Jurkat, Clone E6-1 (cell line): ENCODE measurements at places on chromosomes 4 and X.

DNA sequence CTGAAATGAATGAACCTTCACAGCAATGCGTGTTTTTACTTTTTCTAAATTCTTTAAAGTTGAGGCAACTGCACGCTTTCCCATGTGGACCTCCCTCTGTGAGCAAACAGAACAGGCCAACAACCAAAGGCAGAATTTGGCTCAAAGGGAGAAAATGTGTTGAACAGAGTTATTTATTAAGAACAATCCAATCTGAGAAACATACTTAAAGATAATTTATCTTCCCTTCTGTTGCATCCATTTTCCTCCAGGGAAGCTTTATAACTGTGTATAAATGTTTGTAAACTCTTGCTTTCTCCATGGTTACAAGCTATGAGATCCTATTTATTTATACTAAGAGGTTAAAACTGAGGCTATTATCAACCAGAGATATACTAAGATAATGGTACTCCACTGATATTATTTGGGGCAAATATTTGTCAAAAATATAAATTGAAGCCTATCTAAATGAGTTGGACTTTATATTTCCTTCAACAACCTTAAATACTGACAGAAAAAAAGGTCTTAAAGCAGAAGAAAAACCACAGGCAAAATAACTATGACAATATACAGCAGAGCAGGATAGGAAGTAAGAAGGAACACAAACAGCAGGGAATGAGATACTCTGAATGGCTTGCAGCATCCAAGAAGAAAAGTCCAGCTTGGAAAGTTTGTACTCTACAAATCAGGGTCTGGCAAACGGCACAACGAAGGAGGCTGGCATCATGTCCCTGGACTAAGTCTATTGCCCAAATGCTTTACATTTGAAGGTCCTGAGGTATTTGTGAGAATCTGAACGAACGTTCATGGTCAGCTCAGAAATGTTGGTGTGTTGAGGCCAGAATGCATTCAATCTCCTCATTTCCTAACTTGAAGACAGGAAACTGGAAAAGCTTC is 663.2 kb upstream of the INTU start:
- DNase-seq: no peak

- no peak for DNase-seq
Observed at GRCh38 chr4:39609454-39609931, 29.2 kb downstream of the SMIM14 start.

- no peak for DNase-seq
Observed at GRCh38 chr4:18007625-18008024, 13.9 kb downstream of the LCORL start.

- no peak for DNase-seq
Observed at GRCh38 chrX:10526451-10526850, 93.9 kb downstream of the MID1 start.

DNA sequence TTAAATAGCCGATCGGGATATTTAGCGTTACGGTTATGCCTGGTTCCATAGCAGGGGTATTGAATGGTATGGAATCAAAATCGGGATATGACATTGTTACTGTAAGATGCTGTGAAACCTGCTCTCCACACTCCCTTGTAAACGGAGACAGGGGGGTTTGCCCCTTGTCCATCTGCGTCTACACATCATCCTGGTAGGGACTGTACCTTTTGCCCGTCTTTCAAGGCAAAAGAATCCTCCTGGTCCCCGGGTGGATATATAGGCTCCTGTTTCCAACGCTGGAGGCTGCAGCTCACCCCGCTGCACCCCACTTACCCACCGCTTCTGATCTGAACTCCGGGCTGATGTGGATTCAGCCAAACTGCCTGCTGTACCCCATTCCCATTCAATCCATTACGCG is 189.1 kb downstream of the SHOX start:
- no peak for DNase-seq

DNA sequence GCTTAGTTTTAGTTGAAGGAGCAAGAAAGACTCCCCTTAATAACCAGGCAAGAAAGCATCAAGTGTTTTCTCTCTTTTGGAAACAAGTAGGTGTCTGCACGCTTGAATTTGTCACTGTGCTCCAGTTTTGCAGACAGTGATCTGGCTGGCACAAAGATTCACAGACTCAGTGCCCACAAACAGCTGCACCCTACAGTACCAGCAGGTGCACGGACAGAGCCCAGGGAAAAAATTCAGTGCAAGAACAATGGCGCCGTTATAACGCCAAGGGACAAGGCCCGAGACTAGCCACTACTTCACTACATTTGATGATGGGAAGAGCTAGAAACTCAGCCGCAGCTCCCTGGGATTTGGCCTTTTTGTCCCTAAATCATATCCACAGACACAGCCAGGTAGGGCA is 56.0 kb downstream of the ZNF827 start:
- no peak for DNase-seq

DNA sequence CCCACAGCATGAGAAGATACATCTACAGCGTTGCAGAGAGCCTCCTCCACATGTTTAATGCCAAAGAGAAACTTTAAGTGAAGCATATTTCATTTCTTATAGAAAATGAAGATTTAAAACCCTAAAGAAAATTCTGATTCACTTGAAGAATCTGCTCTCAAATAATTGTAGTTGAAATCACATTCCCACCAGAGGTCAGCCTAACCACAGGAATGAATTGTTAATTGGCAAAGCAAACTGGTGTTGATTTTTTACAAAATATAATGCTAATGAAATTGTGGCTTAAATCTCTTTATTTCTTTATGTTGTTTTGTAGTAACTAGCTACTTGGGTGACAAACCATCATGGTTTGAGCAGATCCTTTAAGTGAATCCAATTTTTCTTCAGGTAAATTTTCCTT is 31.1 kb upstream of the WDR17 start:
- peak; percentile 15 for DNase-seq

- DNase-seq: no peak
Observed at GRCh38 chr4:7451434-7451789, 16.7 kb upstream of the PSAPL1 start.

DNA sequence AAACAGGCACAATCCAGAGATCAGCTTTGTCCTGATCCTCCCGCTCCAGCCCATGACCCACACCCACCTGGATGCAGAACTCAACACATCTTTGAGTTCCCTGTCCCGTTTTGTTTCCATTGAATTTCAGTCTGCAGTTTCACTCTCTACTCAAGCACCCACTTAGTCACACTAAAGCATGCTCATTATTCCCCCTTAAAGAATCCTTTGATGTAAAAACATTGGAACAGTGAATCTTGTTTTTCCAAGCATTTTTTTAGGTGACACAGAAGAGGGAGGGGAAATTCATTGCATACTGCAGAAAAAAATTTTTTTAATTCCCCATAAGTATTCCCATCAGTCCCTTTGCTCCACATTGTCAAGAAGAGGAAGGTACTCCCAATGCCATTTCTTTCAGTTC is 249.7 kb upstream of the TTC29 start:
- no peak for DNase-seq

DNA sequence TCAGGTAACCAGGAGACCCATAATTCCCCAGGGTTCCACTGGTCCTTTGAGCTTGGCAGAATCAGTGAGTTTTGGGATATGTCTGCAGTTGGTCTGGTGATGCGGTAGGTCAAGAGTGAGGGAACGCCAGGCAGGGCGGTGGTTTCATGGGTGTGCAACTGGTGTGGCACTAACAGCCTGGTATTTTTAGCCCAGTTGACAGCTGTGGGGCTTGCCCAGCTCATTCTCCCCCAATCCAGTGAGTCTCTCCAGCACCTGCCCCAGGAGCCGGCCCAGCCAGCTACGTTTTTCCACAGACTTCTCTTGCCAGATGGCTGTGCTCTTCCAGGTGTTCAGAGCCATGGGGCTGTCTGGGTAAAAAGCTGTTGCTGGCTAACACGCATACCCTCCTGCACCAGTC is 1019.9 kb downstream of the CCSER1 start:
- DNase-seq: no peak

DNA sequence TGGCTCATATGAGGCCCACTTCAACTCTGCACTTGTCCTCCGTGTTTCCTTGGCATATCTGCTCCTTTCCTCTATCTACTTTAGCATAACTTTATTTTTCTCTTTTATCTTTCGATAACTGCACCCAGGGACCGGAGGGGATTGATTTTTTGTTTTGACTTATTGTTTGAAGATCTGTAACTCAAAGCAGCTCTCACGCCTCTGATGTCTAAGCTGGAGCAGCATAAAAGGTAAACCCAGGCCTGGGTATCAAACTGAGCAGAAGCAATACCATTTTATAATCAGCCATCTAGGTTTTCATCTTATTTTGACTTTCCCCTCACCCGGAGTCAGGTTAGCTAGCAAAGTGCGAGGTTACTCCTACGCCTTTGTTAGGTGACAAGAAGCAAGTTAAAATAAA is 28.4 kb downstream of the LEF1 start:
- DNase-seq: no peak

DNA sequence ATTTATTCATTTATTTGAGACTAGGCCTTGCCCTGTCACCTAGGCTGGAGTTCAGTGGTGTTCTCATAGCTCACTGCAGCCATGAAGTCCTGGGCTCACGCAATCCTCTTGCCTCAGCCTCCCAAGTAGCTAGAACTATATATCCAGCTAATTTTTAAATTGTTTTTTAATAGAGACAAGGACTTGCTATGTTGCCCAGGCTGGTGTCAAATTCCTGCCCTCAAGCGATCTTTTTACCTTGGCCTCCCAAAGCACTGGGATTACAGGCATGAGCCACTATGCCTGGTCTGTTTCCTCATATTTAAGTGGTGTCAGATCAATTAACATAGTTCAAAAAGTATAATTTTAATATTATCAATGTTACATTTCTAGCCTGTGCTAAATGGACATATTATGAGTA is 68.5 kb downstream of the AFF1 start:
- no peak for DNase-seq

GRCh38 chr4:16573206-16573605 is 325.2 kb downstream of the LDB2 start:
- DNase-seq: no peak

DNA sequence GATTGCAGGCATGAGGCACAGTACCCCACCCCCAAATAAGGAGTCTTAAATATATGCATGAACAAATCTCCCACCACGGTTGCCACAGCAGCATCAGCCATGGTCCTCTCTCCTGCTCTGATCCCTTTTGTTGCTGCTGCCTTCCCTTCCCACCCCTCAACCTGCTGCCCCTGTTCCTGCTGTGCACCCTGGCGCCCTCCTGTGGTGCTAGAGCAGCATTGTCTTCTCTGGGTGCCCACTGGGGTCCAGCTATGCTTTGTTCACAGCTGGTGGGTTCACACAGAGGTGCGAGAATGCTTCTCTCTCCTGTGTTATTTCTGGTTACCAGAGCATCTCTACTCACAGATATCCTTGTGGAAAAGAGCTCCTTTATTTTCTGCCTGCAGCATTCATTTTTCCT is 116.2 kb downstream of the GATB start:
- peak; percentile 12 for DNase-seq

DNA sequence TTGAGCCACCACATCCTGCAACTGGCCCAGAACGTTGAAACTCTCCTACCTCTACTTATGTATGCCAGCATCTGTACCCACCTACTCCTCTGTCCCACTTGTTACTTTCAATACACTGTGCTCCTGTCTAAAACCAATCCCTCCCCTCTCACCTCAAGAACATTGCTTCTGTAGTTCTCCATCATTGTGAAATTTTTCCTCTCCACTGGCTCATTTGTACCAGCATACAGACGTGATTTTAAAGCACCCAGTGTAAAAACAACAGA is 25.5 kb upstream of the USO1 start:
- no peak for DNase-seq

DNA sequence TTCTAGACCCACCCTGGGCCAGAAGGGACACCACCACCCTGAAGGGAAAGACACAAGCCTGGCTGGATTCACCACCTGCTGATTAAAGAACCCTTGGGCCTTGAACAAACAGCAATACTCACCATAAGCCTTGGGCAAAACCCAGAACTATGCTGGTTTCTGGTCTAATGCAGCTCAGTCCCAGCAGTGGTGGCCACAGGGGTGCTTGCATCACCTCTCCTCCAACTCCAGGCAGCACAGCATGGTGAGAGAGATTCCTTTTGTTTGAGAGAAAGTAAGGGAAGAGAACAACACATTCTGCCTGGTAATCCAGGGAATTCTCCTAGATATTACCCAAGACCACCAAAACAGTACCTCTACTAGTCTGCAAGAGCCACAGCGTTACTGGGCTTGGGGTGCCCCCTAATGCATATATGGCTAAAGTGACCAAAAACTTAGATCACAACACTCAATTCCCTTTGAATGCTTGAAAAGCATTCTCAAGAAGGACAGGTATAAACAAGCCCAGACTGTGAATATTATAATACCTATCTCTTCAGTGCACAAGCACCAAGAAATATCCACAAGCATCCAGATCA is 25.7 kb downstream of the RNF128 start:
- no peak for DNase-seq

DNA sequence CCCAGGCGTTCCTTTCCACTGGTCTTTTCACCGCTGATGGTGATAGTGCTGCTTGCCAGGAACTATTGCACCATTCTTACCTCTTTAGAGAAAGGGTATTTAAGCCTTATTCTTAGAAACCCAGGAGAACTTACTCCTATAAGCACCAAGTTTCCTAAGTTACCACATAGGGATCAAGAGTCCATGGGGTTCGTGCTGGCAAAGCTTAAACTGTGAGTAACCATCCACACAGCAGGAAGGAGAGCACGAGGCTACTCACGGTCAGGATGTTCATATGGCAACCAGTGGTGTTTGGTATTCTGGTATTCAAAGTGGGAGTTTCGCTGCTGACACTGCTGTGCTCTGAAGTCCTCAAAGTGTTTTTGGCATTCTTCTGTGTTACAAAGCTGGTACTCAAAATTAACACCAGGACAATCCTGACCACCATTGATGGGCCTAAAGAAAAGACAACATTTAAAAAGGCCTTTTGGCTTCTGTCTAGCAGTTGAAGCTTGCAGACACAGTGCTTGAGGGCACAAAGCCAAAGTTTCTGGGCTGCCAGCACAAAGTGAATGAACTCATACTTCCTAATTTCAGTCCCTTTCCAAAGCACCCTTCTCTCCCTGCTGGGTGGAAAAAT is 256.9 kb downstream of the ADAMTS3 start:
- DNase-seq: no peak

DNA sequence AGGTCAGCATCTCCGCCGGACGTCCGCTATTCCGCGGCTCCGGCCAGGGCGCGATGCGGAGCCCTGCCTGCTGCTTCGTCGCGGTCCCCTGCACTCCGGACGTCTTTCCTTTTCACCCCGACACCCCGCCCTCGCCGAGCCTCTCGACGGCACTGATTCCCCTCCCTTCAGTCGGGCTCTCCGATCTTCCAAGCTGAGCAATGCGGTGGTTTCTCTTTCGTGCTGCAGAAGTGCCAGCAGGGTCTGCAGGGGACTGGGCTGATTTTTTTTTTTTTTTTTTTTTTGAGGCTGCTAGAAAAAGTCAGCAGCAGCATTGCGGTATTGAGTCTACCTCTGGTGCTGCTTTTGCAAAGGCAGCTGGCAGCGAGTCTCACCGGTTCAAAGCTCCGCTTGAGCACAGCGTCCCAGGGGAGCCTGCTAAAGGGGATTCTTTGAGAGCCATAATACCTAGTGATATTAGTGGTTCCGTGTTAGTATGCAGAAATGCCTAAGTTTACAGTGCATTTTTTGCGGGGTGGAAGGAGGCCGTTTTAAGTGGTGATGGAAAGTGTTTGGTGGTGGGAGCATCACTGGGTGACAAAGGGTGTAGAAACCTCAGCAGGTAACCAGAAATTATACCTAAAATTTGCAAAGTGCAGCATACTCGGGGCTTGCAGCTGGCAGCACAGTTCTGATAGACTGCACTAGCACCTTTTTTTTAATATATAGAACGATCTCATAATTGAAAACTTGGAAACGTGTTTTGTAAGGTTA is 969 bp downstream of the STIM2 start:
- DNase-seq: peak; percentile 72

GRCh38 chr4:84496331-84496705 is 2.8 kb downstream of the NKX6-1 start:
- no peak for DNase-seq
